ENCODE measurements at places on chromosomes 1 and 21. TPM values are rescaled to one million over a fixed set of nuclear protein-coding genes. Genes with fewer than 3 reads are reported as not detected.

GSTM1 gene
- total RNA-seq = not detected

TSPAN2 gene
- total RNA-seq = not detected

PRELP gene
- total RNA-seq = not detected

RIPPLY3 gene
- 0.09 TPM for total RNA-seq

SAMD13 gene
- 0.18 TPM for total RNA-seq

CLIC6 gene
- not detected for total RNA-seq

NR1I3 gene
- 0.95 TPM for total RNA-seq

EXTL1 gene
- total RNA-seq = 0.28 TPM

NCAM2 gene
- total RNA-seq = not detected

C1QB gene
- total RNA-seq = not detected

CYP2J2 gene
- total RNA-seq = 1.1 TPM

FAM151A gene
- total RNA-seq = 1.5 TPM

AZIN2 gene
- 1.7 TPM for total RNA-seq

CCDC185 gene
- not detected for total RNA-seq

S100A12 gene
- total RNA-seq = not detected

OR2T11 gene
- total RNA-seq = not detected

PCP4L1 gene
- not detected for total RNA-seq

MORN1 gene
- 3.9 TPM for total RNA-seq

PLA2G2C gene
- total RNA-seq = not detected

VASH2 gene
- total RNA-seq = 1.00 TPM

OR2T35 gene
- total RNA-seq = not detected

KRTAP13-3 gene
- total RNA-seq = not detected

LRRN2 gene
- total RNA-seq = not detected

ADORA1 gene
- total RNA-seq = 0.11 TPM

HCRTR1 gene
- not detected for total RNA-seq

HEYL gene
- not detected for total RNA-seq

FOXD2 gene
- total RNA-seq = 0.07 TPM

SEC16B gene
- 5.3 TPM for total RNA-seq

OR6K3 gene
- total RNA-seq = not detected

FCRLB gene
- total RNA-seq = 0.11 TPM

TRIM17 gene
- total RNA-seq = 0.64 TPM

IGSF9 gene
- total RNA-seq = not detected

EPHX1 gene
- 28.8 TPM for total RNA-seq

KCNE2 gene
- total RNA-seq = not detected

AIM2 gene
- not detected for total RNA-seq

TBX15 gene
- 0.42 TPM for total RNA-seq
